Kidney epithelial cell (primary cell): ENCODE measurements at places on chromosomes 2 and 18. TPM values are rescaled to one million over a fixed set of nuclear protein-coding genes. Genes with fewer than 3 reads are reported as not detected.

GRCh38 chr2:217996361-217996760, 6.4 kb downstream of the TNS1 start:
- no peak for DNase-seq

DNA sequence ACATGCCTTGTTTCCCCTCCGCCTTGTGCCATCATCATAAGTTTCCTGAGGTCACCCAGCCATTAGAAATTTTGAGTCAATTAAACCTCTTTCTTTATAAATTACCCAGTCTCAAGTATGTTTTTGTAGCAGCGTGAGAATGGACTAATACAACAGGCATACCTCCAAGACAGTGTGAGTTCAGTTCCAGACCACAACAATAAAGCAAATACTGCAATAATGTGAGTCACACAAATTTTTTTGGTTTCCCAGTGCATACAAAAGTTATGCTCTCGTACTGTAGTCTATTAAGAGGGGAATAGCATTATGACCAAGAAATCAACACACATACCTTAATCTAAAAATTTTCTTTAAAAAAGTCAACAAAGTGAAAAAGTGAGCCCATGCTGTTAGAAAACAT, 217.2 kb downstream of the NR4A2 start:
- DNase-seq: no peak

RBM44 gene
- total RNA-seq: 0.07 and 0.50 TPM in 2 replicates

ABCB11 gene
- total RNA-seq: not detected in 2 replicates

- DNase-seq: no peak
Measured at GRCh38 chr2:97749581-97749980, 36.2 kb downstream of the ZAP70 start.

CCDC148 gene
- total RNA-seq: 0.68 and 1.0 TPM in 2 replicates

GRCh38 chr2:115190459-115190858, 748.0 kb downstream of the DPP10 start:
- no peak for DNase-seq

DNA sequence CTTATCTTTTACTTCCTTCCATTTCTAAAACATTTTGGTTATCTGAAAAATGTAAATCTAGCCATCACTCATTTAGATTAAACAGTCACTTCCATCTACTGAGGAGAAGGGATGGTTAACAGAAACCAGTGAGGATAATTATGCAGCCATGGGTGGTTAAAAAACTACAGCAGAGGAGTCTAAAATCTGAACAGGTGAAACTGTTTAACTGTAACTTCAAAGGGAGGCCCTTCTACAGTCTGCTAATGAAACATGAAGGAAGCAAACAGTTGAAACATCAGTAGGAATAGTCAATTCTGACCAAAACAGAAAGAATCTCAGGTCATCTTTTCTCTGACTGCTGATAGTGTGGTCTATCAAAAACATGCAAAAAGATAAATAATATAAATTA, 71.0 kb downstream of the DTNB start:
- DNase-seq: no peak
